ENCODE measurements at places on chromosomes 2 and 18.

GRCh38 chr18:644395-645004 is 13.0 kb upstream of the TYMS start:
- no peak for DNase-seq

- DNase-seq: no peak
These were observed 47.5 kb upstream of the NEMP2 start for GRCh38 chr2:190582019-190582418.

GRCh38 chr18:56709463-56709862 is 58.3 kb downstream of the WDR7 start:
- DNase-seq: no peak

GRCh38 chr2:216188956-216189355 is 79.8 kb downstream of the XRCC5 start:
- DNase-seq: no peak

DNA sequence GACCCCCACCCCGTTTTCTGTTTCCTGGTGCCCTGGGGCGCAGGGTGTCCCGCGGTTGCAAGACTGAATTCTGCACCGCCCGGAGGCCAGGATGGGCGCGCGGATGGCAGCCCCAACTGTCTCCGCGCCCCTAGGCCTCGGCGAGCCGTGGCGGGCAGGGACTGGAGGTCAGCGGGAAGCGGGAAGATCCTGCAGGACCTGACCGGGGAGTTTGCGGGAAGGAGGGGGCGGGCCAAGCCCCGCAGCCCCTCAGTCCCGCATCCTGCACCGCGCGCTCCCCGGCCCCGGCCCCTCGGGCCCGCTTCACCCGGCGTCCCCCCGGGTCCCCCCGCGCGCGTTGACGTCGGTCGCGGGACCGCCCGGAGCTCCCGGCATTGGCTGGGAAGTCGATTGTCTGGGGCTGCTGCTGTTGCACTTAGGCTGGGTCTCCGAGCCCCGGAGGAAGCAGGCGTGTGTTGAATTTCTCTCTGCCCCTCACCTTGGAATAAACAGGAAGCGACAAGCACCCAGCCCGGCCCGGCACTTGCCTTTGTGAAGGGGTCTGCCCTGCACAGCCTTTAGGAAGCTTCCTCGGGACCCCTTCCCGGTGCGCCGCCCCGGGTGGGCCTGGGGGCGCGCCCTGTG is at the start of gene LDLRAD4:
TSS of gene LDLRAD4 (plus strand) at position 393 of the 624 bp plus-strand sequence.
- DNase-seq: no peak

DNA sequence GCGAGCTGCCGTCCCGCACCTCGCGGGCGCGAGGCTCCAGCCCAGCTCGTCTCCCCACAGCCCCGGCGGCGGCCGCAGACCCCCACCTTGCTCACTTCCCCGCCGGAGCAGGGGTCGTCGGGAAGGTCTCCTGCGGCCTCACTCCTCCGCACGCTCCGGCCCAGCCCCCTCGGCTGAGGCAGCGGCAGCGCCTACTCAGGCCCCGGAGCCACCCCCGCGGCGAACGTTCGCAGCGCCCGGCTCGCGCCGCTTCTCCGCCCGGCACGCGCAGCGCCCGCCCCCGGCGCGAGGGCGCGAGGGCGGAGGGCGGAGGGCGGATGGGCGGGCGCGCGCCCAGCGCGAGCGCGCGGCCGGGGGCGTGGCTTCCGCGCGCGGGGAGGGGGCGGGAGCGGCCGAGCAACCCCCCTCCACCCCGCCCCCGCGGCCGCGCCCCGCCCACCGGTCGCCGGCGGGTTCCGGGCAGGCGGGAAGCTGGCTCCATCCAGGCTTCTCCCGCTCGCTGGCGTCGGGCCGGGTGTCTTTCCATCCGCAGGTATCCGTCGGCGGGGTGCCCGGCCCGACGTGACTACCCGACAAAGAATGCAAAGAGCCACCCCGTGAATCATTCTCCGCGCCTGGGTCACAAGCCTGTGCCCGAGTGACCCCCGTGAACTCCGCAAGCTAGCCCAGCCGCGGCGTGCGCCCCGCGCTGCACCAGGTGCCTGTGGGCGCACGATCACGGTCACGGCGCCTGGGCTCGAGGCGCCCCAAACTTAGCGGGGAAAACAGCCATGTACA is at the start of gene DTNB:
TSS of gene DTNB (minus strand) at position 278 of the 777 bp plus-strand sequence. CDS start 20,917 bp downstream, outside the sequence.
- DNase-seq: peak; percentile 76

- no peak for DNase-seq
These were observed 120.5 kb downstream of the AFF3 start for GRCh38 chr2:100021791-100022340.

GRCh38 chr2:215216806-215217205 is 78.4 kb upstream of the ABCA12 start:
- DNase-seq: no peak

GRCh38 chr2:44188696-44189095 is 20.0 kb downstream of the PPM1B start:
- no peak for DNase-seq

- no peak for DNase-seq
These were observed 18.2 kb upstream of the MGAT5 start for GRCh38 chr2:134235510-134236144.

DNA sequence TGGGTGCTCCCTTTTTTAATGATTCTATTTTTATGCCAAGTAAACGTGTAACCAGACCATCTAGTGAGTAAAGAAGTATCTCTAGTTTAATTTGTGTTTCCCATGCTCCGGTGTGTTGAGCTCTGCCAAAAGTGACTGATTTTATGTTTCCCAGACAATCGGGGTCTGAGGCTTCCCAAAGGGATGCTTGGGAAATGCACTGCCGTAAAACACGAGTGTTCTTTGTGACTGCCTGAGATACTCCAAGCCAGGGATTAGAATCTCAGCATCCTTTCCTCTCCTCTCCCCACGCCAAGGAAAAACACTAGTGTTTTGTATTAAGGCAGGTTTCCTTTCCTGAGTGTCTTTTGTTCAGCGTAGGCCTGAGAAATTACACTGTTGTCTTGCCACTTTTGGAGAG is 180.5 kb upstream of the NRP2 start:
- no peak for DNase-seq

DNA sequence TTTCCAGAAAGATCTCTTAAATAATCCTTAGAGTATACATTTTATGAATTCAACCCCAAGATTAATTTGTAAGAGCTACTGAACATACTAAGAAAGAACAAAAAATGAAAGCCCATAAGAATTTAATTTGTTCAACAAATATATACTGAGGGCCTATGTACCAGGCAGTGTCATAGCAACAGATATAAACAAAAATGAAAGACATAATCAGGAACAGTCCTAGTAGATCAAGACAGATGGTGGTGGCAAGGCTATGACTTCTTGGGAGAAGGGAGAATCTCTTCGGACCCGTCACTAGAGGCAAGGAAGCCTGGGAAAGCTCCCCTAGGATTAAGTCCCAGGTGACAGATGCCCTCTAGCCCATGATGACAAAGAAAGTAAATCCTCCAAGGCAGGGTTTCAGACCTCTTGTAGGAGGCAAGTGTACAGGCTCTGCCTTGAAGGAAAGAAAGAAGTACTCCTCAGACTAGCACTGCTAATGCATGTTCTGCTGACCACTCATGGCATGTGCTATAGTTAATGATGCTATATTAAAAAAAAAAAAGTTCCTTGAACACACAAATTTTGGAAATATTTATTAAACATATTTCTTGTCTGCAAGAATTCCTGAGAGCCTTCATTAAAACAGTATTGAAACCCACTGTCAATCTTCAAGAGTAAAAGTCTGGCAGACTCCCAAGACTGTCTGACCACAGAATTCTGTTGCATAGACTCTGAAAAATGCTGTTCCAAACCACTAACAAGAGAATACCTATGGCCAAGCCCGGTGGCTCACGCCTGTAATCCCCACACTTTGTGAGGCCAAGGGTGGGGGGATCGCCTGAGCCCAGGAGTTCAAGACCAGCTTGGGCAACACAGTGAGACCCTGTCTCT is 31.5 kb downstream of the NOL10 start:
- DNase-seq: no peak

GRCh38 chr2:85501248-85501647 is 37.7 kb upstream of the MAT2A start:
- DNase-seq: no peak

- DNase-seq: no peak
These were observed 97.2 kb downstream of the IRS1 start for GRCh38 chr2:226702376-226702775.

DNA sequence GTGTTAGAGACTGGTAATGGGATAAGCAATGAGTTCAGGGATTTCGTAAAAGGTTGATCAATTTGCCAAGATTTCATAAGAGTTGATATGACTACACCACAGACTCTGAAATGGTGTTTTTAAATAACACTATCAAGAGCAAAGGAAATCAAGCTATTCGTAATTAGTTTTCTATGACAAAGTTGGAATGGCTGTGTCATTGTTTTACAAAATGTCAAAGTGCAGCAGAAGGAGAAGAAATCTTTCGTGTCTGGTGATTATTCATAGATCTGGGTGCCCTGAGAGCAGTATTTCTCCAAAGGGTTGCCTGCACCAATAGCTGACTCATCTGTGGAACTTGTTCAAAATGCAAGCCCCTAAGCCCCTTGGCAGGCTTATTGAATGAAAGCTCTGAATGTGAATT is 70.1 kb downstream of the NABP1 start:
- DNase-seq: no peak

DNA sequence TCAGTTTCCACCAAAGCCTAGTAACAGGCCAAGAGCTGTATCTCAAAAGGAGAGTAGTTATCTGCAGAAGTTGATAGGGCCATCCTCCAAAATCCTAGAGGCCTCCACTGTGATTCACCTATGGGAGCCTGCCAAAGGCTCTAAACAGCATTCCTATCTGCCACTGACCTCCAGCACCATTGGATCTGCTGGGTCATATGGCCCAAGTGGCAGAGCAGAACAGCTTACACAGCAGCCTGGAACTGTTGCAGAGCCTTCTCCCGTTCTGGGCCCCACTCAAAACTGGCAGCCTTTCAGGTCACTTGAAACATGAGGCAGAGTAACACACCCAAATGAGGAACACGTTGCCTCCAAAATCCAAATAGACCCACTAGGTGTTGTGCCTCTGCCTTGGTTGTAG is 345.2 kb upstream of the RND3 start:
- no peak for DNase-seq

- DNase-seq: no peak
These were observed 162.3 kb upstream of the ZSWIM2 start for GRCh38 chr2:187011206-187011832.

- DNase-seq: no peak
These were observed 24.4 kb downstream of the MLPH start for GRCh38 chr2:237511433-237511832.

GRCh38 chr2:20516646-20517341 is 69.9 kb downstream of the RHOB start:
- DNase-seq: no peak

DNA sequence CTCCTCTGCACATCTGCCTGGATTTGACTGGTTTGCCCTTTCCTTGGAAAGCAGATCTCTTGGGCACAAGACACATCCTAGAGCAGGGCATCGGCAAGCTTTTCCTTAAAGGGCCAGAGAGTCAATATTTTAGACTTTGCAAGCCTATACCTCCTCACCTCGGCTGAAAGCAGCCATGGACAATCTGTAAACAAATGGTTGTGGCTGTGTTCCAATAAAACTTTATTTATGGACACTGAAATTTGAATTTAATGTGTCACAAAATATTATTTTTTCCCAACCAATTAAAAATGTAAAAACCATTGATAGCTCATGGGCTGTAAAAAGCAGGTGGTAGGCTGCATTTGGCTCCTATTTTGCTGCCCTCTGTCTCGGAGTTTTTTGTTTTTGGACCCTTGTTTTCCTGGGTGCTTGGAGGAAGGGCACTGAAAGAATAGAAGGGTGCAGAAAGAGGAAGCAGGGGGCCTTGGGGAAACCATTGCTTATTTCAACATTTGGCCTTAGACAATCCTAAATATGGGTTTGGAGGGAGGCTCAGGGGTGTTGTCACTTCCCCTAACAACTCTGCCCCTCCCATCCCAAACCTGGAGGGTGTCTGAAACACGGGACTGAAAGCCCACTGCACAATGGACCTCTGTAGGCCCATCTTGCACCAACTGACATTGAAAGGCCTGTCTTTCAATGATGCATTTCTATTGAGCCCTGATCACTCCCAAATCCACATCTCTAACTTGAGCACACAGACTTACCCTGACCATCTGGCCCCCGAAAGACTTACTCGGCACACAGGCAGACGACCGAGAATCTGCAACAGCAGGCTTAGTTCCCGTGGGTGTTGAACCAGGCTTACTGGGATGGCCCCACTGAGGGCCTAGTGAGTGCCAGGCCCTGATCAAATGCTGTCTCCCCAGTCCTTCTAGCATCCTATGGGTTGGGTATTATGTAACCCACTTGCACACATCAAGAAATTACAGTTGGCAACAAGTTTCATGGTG is 7.1 kb upstream of the ZFP36L2 start:
- no peak for DNase-seq

DNA sequence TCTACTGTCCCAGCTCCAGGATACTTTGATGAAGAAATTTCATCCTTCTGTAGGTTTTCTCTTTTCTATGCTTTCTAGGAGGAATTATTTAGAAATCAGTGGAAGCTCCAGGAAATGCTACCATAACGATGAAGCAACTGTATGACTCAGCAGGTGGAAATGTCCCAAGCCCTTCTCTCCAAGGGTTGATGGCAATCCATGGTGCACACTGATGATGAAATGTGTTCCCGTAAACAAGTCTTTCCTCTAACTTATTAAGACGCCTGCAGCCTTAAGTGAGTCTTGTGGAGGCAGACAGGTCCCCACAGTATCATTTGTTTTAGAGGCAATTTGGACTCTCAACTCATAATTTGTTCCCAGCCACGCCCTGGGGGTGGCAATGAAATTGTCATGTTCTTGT is 777.6 kb upstream of the SOX11 start:
- no peak for DNase-seq

GRCh38 chr2:50707196-50707595 is 324.7 kb downstream of the NRXN1 start:
- DNase-seq: no peak

GRCh38 chr2:16330571-16330970 is 335.1 kb downstream of the CYRIA start:
- DNase-seq: no peak

DNA sequence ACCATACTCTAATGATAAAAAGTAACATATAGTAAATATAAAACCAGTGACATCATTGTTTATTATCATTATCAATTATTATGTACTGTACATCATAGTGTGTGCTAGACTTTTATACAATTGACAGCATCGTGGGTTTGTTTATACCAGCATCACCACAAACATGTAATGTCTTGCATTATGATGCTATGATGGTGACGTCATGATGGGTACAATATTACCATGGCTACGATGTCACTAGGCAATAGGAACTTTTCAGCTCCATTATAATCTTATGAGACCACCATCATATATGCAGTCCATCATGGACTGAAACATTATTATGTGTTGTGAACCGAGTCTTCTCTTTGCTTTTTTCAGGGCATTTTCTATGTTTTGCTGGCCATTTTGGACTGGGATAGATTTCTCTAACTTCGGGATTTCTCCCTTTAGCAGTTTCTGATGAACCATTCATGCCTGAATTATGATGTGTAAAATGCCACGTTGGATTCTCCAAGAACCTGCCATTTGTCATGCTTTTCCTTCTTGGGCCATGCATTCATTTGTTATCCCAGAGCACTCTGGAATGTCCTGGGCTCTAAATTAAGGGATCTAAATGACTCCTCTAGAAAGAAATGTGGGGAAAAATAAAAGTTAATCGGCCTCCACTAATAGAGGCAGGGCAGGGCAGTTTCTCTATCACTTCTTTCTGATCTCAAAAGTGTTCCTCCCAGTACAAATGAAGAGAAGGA is 325.6 kb upstream of the TNP1 start:
- no peak for DNase-seq
